Stimulated activated CD4-positive, alpha-beta T cell treated with anti-CD3 and anti-CD28 coated beads, Interleukin-12 subunit alpha, Interleukin-12 subunit beta, amount 100 ng/mL, for 4 hours (primary cell): ENCODE measurements at places on chromosomes 6 and 20.
A peak's percentile ranks its signal among the peaks of the same experiment; 100 is the strongest.

DNA sequence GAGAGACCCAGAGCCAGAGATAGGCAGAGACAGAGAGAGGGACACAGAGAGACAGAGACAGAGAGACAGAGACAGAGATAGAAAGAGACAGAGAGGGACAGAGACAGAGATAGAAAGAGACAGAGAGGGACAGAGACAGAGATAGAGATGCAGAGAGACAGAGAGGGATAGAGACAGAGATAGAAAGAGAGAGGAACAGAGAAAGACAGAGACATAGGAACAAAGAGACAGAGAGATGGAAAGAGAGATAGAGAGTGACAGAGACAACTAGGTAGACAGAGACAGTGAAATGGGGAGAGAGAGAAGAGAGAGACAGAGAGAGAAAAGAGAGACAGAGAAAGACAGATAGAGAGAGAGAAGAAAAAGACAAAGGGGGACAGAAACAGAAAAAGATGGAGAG lies 165.4 kb upstream of the FOXQ1 start:
- DNase-seq: no peak

DNA sequence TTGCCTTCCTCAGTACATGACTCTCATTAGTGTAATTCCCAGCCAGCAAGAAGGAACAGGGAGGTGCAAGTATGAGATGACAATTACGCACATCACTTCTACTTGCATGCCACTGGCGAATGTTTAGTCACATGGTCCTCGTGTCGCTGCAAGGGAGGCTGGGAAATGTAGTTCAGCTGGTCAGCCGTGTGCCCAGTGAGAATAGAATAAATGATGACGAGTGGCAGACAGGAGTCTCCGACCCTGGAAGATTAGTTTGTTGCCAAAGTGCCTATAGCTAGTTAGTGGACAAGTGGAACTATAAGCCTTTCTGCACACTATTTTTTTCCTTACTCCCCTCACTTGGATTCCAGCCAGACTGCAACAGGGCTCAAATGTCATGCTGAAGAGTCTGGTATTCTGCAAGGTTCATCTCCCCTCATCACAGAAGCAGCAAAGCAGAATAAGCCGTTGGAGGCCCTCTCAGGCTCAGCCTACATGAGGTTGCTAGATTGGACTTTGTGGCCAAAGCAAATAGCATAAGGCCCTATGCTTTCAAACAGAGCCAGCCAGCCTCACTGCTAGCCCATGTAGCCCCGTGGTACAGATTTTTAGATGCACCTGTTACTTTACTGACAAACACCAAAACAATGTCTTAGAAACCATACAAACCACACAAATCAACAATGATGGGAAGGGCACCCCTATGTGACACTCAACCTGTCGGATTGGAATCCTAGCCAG lies 9.7 kb downstream of the LINC00237 start:
- DNase-seq: no peak

DNA sequence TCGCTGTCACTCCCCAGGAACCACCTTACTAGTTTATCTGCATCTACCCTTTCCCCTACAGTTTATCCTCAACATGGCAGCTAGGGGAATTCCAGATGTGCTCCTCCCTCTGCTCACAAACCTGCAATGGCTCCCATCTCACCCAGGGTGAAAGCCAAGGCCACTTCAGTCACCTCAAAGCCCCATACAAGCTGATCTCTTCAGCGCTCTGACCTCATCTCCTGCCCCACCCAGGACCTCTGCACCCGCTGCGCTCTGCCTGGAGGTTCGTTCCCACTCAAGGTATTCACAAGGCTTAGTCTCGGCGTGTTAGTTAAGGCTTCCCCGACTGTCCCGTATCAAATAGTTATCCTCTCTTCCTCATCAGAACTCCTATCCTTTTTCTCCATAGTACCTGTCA lies 28.6 kb upstream of the SPDEF start:
- DNase-seq: no peak

- DNase-seq: no peak
Observed at GRCh38 chr6:42821846-42822245, 40.0 kb downstream of the BICRAL start.

DNA sequence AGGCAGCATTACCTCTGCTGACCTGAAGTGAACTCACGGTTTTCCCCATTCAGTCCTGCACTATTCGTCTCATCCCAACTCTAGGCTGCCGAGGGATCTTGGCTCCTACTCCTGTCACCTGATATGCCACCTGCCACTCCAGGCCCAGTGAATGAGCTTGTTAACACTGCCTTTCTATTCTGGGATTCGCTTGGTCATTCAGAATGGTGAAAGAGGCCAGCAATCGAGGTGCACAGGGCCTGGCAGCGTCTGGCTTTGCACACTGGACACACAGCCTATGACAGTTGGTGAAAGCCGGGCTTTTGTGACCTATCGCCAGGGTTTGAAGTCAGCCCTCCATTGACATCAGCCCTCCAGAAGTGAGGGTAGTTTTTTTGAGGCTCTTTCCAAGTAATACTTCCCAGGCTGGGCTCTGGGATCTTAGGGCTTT lies 59.3 kb upstream of the MYL9 start:
- no peak for DNase-seq

GRCh38 chr6:42163981-42164380 lies 9.2 kb upstream of the GUCA1A start:
- DNase-seq: no peak

- no peak for DNase-seq
Observed at GRCh38 chr6:136326038-136326553, 36.5 kb upstream of the BCLAF1 start.

DNA sequence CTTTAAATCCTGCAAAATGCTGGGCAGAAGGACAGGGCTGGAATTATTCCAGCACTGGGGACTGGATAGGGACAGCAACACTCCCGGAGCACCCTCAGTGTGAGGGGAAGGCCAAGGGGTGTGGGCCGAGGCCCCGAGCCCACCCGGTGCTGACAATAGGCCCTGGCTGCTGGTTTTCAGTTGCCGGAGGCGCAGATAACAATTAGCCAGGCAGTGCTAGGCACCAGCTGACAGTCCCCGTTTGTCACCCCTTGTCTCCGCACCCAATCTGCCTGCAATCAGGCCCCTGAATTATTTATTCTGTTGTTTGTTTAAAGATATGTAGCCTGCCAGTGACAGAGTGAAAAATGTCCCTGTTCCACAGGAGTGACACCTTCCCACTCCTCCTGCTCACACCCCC lies 120.0 kb downstream of the GRM4 start:
- DNase-seq: no peak

DNA sequence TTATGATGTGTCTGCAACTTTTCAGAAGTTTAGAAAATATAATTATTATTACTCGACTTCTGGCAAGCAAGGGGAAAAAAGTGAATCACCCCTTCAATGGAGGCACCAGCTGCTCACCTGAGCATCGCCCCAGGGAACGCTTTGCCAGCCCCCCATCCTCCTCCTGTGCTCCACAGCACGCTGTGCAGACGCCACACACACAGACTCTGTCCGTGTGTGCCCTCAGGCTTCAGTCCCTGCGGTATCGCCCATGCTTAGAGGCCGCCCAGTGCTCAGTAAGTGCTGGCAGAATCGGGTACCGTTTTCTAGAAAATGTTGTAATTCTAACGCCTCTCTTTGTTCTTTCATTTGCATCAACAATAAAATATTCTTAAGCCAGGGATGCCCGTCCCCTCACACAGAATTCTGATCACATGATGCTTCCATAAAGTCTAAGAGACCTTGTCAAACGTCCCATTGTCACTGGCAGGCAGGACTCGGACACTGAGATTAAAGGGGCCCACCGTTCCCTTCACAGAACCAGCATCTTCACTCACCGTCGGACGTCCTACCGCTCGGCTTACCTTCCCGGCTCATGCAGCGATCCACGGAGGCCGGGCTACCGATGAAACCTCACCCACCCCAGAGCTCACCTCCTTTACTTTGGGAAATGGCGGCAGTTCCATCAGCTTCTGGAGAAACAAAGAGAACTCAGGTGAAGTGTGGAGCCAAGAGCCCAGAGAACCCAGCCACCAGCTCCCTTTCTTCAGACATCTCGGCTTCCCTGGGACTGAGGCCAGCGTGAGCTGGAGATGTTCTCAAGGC lies 105.5 kb downstream of the DLL1 start:
- no peak for DNase-seq

DNA sequence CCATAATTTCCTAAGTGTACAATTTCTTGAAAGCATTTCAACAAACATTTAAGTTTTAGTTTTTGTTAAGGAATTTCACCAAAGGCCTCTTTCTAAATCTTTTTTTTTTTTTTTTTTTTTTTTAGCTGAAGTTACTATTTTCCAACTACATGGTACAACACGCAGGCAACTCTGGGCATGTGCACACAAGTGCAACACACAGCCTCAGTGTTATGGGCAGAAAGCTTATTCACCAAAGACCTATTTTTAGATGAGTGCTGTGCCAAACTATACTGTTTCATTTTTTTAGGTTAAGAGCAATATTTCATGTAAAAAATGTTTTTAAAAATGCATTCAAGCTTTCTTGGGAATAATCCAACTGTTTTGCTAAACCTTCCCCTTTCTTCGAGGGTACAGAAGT lies 42.0 kb upstream of the MAP3K4 start:
- no peak for DNase-seq

DNA sequence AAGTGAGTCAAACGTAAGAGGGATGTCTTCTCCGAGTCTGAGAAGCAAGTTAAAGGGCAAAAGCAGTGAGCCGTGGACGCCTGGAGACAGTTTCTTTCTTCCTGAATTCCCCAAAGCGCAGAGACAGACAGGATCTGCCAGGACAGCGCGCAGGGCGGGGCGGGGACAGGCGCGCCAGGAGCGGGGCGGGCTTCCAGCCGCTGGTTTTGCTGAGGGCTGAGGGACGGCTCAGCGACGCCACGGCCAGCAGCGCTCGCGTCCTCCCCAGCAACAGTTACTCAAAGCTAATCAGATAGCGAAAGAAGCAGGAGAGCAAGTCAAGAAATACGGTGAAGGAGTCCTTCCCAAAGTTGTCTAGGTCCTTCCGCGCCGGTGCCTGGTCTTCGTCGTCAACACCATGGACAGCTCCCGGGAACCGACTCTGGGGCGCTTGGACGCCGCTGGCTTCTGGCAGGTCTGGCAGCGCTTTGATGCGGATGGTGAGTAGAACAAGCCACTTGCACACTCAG lies at the start of gene SCGN:
SCGN (plus strand) TSS at position 209 of the 509 bp plus-strand sequence; CDS start at position 398, 189 bp downstream.
- peak; percentile 37 for DNase-seq

- no peak for DNase-seq
Observed at GRCh38 chr6:104607501-104607900, 252.2 kb downstream of the HACE1 start.

DNA sequence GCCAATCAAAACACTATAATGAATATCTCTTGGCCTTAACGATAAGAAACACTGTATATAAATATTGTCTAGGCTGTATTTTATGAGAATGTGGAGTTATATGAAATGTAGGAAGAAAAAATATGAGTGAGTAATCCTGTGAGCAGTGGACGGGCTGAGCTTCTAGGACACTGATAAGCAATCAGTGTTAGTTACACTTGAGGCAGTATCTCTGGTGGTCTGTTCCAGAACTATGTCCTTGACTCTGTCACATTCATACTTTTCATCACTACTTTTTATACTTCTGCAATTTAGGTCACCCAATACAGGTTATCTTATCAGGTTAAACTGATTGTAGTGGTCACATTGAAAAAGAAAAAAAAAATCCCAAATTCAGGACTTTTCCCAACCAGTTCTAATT lies 360.4 kb downstream of the LAMA2 start:
- no peak for DNase-seq

DNA sequence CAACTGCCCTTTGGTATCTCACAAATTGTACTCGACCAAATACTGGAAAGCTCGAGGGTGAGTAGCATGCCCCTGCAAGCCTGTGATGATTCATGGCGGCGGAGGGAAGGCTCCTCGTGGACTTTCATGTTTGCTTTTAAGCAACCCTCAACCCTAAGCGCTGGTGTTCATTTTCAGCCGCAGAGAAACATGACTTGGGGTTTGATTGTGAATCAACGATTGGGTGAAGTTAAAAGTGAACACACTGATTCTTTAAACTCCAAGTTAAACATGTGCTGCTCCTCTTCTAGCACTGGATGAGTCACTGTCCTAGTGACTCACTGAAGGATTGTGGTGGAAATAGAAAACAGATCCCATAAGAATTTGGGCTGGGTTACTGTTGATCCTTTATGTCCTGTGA lies 8.3 kb downstream of the CD109 start:
- DNase-seq: no peak

- no peak for DNase-seq
Observed at GRCh38 chr6:67683960-67684359, 951.1 kb upstream of the ADGRB3 start.

- DNase-seq: no peak
Observed at GRCh38 chr6:131169613-131170012, 34.3 kb downstream of the AKAP7 start.

DNA sequence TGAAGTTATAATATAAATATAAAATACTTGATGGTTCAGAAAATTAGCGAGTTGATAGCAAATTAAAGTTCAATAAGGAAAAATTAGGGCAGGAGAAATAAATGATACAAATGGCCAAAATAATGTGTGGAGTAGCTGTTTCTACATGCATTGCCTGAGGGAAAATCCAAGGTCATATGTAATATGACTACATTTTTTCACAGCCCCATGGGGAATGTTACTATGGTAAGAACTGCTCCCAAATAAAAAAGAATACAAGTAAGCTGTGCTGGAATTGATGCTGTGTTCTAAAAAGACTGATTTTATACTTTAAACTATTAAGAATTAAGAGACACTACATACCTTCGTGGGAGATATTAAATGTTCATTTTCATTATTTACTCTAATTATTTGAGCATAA lies 34.1 kb downstream of the MEI4 start:
- no peak for DNase-seq

GRCh38 chr20:44734938-44735337 lies 10.7 kb upstream of the KCNK15 start:
- DNase-seq: no peak

GRCh38 chr6:148451690-148452089 lies 109.1 kb downstream of the SASH1 start:
- no peak for DNase-seq

- no peak for DNase-seq
Observed at GRCh38 chr6:87093651-87094050, 1.3 kb downstream of the CGA start.

DNA sequence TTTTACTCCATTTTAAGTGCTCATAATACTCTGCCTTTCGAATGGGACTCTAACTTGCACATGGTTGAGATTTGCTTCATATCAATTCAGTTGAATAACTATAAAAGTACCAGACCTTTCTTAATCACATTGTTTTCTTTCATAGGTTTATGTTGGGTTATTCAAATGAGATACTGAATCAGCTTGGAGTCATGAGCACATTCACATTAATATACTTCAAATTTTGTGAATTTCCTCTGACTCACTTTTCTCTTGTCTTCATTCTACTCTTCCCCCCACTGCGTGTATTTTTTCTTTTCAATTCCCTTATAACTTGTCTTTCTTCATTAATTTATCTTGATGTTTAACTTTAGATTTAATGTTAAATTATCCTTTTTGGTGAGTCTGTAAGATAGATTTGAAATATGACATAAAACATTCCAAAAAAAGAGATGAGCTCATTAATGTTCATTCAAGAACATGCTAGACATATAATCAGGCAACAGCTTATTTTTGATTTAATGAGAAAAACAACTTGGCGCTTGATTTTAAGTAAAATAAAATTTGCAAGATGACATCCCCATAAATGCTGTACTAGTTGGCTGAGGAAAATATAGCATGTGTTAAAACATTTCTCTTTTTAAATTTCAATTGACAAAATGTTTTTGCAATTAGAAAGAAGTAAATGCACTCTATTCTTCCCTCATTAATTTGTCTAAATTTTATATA lies 736.0 kb downstream of the CD109 start:
- no peak for DNase-seq
